ENCODE measurements at places on chromosomes 16 and 17.

- DNase-seq: peak; percentile 85
Measured at GRCh38 chr16:23902748-23903414, 67.1 kb downstream of the PRKCB start.

- no peak for DNase-seq
Measured at GRCh38 chr17:17590883-17591354, 589 bp downstream of the PEMT start.

GRCh38 chr16:1045993-1046911 lies 26.3 kb upstream of the SSTR5 start:
- no peak for DNase-seq

- DNase-seq: no peak
Measured at GRCh38 chr16:85670840-85671239, 17.9 kb downstream of the GINS2 start.

DNA sequence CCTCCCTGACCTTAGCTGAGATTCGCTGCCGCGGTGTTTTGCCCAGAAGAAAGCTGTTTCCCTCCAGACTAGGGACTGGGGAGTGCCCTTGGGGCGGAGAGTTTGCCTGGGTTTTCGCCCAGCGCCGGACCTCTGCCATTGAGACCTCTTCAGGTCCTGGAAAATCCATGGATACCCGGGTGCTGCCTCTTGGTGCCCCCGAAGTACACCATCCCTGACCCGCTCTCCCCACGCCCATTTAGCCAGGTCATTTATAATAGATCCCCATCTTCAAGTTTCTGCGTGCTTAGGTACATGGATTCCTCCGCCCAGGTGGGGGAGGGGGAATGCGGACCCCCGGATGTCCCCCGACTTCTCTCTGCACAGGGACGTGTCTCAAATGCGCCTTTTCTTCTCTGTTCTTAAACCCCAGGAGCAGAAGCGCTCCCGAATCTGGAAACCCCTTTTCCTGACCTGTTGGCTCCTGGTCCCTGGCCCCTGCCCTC lies 15.0 kb upstream of the CBX8 start:
- no peak for DNase-seq

DNA sequence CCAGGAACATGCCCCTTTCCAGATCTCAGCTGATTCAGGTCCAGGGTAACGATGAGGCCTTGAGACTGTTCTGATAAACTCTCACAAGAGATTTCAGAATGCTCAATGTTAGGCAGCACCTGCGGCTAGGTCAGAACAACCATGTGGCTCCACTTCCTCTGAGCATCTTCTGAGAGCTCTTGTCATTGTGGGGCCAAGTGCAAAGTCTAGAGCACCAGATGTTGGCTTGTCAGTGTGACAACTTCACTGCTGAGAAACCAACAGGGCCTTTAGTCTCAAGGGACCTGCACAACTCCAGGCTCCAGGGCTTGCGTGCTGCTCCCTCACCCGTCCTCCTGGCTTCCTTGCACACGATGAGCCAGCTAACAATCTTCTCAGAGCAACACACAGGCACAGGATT lies 29.0 kb downstream of the FCSK start:
- no peak for DNase-seq

GRCh38 chr16:80599466-80599865 lies 58.7 kb downstream of the DYNLRB2 start:
- DNase-seq: no peak

DNA sequence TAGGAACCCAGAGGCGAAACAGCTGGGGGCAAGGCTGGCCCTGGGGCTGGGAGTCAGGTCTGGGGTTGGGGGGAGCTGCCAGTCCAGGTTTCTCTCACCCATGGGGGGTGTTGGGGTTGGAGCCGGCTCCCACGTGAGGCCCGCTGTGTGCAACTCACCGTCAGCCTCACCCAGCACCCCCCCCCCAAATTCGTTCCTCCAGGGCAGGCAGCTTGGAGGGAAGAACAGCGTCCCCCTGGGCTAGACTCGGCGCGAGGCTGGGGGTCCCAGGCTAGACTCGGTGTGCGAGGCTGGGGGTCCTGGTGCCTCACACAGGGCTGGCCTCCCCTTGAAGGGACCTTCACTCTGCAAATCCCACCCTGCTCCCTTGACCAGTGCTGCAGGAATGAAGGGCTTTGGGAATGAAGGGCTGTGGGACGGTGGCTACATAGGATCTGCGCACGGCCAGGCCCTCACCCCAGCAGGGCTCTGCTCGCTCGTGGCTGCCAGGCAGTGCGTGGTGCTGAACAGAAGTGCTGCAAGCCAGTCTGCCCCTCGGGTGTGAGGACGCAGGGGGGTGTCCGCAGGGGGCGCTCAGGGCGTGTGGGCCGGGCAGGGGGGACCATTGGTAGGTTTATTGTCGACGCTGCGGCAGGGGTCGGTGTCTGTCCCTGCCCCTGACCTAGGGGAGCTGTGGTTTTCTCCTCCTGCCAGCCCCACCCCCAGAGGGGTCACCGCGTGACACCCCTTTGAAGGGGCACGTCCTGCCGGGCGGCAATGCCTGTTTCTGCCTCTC lies 74.7 kb downstream of the KLHDC4 start:
- no peak for DNase-seq

DNA sequence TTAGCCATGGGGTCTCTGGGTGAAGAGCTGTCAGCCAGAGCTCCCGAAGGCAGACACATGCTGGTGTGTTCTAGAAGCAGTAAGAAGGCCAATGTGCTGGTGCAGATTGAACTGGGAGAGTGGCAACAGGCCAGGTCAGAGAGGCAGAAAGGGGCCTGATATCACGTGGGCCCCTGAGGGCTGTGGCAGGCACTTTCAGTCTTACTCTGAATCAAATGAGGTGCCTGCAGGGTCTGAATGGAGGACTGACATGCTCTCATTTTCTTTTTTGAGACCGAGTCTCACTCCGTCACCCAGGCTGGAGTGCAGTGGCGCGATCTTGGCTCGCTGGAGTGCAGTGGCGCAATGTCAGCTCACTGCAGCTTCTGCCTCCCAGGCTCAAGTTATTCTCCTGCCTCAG lies 293.8 kb downstream of the ABCC12 start:
- no peak for DNase-seq

- no peak for DNase-seq
Measured at GRCh38 chr16:3112881-3113574, 642 bp downstream of the ZNF205 start.

- no peak for DNase-seq
Measured at GRCh38 chr17:17698371-17698770, 17.1 kb downstream of the RAI1 start.

DNA sequence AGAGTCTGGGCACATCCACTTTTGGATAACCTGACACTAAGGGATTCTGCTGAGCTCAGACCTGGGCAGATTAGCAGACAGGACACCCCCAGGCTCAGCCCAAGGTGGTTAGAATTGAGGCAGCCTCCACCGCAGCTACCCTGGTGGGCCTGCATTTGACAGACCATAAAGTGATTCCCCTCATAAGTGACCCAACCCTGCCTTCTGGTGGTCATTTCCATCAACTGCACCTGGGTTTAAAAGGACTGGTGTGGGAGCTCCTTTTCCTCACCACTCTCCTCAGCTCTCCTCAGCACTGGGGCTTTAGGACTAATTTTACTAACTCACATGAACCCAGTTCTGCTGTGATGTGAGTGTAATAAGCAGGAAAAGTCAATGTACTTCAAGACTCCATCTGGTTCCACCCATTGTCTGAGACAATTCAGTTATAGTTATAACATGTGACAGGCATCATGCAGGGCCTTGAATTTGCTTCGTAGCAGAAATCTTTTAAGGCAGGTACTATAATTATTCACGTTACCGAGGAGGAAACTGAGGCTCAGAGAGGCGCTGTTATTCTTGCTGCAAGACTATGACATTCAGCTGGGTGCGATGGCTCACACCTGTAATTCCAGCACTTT lies 42.5 kb downstream of the MYH3 start:
- DNase-seq: peak; percentile 80

DNA sequence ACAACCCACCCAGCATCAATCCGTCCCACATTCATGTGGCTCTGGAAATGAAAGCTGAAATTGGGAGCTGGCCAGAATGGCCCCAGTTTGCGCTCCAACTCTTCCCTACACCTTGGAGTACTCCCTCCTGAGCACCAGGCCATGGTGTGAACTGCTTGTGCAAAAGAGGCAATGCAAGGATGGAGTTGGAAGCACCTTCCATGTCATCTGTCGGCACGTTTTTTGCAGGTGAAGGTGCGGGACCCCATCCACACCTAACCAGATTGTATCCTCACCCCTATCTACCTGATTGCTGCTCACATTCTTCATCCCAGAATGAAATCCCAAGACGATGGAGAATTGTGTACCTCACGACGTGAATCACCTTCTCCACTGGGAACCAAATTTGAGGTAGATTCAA lies 136.6 kb upstream of the WSB1 start:
- no peak for DNase-seq

- no peak for DNase-seq
Measured at GRCh38 chr17:44014133-44014436, 678 bp downstream of the TMEM101 start.

DNA sequence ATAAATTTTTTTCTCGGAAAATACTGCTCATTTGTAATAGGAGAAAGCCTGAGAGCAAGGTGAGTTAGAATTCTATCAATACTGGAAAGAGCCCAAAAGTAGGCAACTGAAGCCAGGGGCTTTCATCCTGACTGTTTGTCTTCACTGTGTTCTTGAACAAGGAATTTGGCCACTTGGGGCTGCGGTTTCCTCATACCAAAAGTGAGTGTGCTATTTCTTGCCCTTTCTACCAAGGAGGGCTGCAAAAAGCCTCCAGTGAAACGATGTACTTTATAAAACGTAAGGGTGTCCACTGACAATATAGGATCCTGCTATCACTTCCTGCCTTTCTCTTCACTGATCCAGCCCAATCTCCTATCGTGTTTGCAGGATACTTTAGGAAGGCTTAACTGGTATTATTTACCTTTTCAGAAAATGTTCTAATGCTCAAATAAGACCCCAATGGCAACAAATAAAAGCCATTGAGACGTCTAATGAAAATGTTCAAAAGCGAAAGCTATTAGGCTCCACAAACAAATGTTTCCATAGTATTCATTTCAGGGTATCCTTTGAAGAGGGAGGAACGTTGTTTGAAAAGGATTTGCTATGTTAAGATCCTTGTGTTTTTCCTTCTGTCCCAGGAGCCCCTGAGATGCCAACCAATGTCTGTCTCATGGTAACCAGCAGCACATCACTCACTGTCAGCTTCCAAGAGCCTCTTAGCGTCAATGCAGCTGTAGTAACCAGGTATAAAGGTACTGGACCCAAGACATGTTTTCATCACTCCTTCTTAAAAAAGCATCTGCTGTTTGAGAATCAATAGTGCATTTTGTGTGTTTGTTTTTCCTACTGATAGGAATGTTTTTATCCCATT lies 219.3 kb upstream of the NOG start:
- DNase-seq: no peak

GRCh38 chr17:37109731-37110710 lies 161.3 kb downstream of the AATF start:
- DNase-seq: no peak

DNA sequence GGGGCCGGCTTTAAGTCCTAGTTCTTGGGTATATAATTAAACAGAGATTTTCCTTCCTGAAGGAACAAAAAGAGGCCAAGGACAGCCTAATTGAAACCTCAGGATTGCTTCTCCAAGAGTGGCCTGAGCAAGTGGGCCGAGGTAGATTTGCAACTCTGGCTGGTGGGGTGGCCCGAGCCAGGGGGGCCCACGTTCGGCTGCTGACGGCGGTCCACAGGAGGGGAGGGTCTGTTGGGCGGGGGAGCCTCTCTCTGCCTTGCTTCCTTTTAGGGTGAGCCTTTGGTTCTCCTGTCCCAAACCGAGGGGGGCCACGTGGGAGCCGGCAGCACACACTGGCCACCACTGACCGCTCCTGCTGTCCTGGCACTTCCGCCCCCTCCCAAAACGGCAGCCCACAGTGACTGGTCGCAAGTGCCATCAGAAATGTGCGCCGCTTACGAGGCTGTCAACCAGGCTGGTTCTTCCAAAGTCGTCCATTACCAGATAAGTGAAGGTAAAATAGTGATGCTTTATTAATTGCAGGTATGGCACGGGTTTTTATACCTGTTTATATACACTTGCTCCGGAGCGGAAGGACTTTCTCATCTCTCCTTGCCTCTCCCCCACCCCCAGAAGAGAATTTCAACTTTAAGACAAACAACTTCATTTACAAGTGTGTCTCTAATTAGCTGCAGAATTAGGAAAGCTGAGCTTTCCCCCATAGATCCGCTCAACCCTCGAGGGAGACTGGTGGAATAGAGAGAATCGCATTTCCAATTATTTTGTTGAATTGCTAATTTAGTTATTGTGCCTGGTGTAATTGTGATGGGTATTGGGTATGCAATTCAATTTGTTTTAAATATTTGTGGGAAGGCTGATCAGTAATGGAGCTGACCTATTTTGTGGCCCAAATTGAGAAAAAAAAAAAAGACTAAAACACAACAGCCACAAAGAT lies 117.8 kb downstream of the AATF start:
- no peak for DNase-seq

GRCh38 chr17:81697261-81698044 lies 5.7 kb upstream of the MRPL12 start:
- no peak for DNase-seq

DNA sequence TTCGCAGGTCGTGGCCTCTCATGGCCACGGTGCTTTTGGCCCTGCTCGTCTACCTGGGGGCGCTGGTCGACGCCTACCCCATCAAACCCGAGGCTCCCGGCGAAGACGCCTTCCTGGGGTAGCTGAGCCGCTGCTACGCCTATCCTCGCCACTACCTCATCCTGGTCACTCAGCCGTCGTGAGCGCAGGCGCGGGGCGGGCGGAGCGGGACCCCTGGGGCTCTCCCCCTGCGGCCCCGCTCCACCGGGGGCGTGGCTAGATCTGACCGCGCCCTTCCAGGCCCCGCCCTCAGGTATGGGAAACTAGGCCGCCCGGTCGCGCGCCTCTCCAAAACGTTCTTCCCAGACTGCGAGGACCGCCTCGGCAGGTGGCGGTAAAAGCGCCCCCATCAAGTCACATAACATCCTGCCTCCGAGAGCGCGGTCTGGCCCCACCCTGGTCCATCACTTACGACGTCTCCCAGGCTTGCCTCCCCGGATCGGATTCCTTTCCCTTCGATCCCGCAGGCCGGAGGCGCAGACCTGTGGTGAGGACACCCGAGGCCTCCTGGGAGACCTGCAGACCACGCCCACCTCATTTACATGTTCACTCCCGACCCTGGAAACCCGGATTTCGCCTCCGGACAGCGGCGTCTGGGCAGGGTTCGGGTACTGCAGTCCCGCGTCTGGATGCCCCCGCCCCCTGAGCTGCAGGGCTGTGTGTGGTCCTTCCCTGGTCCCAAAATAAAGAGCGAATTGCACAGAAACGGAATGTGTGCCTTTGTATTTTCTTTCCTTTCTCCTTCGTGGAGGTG lies 91.5 kb upstream of the TMEM97 start:
- DNase-seq: peak; percentile 87

GRCh38 chr17:39801055-39801454 lies 63.1 kb downstream of the IKZF3 start:
- DNase-seq: no peak

- DNase-seq: no peak
Measured at GRCh38 chr17:15947271-15947670, 2.3 kb downstream of the ADORA2B start.
